ENCODE measurements at places on chromosomes 4 and X.

DNA sequence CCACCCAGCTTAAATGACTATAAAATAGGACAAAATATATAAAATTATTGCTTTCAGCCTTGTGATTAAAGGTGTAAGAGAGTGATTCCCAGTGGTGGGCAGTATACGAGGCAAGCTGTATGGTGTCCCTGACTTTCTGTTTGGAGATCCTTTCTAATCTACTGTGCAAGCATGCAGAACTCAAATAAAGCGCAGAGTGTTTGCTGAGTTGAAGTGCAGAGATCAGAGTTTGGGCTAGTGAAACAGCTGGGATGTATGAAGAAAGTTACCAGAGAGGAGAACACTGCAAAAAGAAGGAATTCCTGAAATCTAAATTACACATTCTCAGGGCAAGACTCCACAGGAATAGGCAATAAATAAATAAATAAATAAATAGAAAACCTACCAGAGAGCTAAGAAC lies 218.5 kb upstream of the TLL1 start:
- no peak for DNase-seq

DNA sequence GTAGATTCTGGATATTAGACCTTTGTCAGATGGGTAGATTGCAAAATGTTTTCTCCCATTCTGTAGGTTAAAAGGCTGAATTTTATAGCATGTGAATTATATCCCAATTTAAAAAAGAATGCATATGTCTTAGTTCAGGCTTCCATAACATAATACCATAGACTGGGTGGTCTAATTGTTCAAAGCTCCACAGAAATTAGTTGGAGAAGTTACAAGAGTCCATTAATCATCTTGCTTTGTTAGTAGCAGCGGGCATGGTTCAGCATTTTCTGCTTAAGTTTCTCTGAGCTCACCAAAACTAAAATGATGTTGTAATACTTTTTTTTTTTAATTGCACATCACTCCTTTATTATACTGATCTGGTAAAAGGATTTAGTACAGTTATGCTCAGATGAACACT lies 1.8 kb downstream of the PGAM4 start:
- no peak for DNase-seq

DNA sequence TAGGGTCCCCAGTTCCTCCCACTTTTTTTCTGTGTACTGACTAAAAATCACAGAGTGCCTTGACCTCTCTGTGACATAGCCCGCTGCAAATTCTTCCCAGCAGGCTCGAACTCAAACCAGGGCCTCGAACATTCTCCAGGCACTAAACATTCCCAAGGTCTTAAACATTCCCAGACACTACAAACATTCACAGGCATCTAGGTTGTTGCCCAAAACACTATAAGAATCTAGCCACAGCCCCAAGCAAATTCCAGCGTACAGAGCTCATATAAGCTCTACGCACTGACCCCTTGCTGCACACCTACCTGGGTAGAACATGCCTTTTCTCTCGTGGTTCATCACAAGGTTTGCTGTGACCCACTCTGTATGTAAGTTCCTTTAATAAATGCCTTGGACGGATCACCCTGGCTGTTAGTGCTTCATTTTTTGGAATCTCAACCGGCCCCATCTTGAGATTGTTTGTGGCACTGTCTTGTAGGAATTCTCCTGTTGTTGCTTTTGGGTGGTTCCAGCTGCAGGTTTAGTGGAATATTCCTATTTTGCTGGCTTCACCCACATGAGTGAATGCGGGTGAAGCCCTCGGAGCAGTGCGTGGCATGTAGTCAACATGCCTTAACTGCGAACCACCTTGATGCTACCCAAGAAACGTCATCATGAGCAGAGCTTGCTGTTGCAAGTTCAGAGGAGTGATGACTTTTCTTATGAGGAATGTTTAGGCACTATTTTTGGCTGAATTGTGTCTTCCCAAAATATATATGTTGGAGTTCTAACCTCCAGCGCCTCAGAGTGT lies 230.0 kb downstream of the HS3ST1 start:
- DNase-seq: no peak

GRCh38 chrX:145910017-145910416 lies 92.4 kb downstream of the SLITRK2 start:
- no peak for DNase-seq

DNA sequence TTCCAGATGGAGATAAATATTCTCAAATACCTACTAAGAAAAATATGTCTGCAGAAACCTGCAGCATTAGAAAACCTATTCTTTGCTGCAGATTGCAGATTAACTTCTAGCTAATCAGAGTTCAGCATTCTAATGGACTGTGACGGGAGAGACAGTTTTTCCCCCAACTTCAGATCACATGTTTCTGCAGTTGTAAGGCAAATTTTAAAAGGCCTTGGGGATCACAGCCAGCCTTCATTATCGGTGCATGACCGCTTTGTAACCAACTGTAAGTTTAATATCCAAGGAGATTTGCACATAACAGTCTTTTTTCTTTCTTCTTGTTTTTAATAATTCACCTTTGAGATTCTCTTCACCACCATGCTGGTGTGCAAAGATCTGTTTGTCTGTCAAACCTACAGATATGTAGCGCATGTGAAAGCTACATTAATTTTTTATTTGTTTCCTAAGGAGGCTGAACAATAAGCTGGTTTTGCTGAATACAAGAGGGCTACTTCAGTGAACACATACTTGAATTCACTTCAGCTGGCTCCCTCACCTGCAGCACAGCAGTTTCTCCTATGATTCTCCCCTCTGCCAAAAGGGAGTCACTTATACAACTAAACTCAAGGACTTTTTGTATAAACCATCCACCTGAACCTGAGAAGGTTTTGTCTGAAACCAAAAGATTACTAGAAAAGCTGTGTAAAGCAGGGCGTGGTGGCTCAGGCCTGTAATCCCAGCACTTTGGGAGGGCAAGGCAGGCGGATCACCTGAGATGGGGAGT lies 488.5 kb downstream of the RPA4 start:
- DNase-seq: no peak

GRCh38 chr4:182537031-182537795 lies 294.0 kb downstream of the TENM3 start:
- DNase-seq: no peak
